Breast epithelium (tissue), 4 donors: ENCODE measurements at places on chromosomes 5 and 9.

DNA sequence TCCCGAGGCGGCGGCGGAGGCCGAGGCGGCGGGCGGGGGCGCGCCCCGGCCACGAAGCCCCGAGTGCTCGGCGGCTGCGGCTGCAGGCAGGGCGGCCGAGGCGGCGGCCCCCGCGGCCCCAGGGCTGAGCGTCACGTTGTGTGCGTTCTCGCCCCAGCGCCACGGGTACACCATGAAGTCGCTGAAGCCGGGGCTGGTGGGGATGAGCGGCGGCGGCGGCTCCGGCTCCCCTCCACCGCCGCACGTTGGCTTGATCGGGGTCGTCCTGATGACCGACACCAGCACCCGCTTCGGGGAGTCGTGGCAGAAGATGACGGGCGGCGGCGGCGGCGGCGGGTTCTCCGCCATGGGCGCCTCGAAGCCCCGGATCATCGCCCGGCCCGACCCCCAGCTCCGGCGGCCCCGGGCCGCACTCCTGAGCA, 498 bp downstream of the ZNF367 start:
- DNase-seq: no peak

GRCh38 chr9:117734523-117735314, 30.5 kb downstream of the TLR4 start:
- DNase-seq: no peak

GRCh38 chr9:93460689-93461413, 7.5 kb upstream of the FAM120AOS start:
- DNase-seq: no peak

DNA sequence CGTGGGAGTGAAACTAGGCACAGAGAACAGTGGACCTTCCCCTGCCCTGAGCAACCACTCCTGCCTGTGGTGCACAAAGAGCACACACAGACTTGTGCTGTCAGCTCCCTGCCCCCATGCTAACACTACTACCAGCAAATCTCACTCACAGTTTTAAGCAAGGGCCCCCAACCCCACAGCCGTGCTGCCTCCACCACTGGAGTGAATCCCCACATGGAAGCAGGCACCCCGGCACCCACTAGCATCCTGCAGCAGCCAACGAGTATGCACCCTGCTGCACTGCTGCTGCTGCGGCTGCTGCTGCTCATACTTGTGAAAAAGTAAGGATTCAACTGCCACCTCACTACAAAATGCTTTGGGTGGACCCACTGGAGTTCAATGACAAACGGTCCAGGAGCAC, 435.5 kb downstream of the SLCO4C1 start:
- DNase-seq: no peak

- DNase-seq: no peak
These were observed 167.9 kb upstream of the FREM1 start for GRCh38 chr9:15077946-15078729.

GRCh38 chr5:131947445-131947844, 2.0 kb upstream of the MEIKIN start:
- no peak for DNase-seq

- no peak for DNase-seq
These were observed 107.7 kb upstream of the EQTN start for GRCh38 chr9:27404661-27405060.

DNA sequence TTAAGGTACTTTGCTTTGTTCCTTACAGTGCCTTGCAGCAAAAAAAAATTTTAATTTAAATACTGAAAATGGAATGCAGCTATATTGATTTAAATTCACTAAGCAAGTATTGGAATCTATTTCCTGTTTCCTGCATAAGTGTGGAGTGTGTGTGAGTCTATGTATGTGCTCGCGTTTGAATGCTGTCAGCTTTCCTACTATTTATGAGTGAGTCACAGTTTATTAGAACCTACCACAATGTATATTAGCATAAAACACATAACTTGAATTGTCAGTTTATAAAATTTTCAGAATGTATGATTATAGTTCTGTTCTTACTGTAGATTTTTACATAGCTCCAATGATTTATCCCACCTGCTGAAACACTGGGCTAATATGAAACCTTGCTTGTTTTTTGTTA, 302.1 kb downstream of the NR2F1-AS1 start:
- no peak for DNase-seq

- no peak for DNase-seq
These were observed 282.8 kb upstream of the C9orf72 start for GRCh38 chr9:27856054-27856453.

DNA sequence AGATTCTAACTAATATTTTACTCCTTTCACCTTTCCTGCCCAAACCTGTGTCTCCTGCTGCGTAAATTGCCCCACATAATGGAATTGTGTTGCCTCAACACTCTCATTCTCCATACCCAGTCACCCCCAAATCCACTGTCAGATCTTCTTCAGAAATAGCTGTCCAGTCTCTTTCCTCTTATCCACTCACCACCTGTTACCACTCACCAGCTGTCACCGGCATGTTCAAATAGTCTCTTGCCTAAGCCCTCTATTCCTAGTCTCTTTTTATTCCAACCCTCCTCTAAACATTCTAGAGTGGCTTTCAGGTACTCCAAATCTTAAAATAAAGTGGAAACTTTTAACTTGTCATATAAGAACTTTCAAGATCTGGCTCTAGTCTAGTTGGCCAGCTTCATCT, 262.0 kb upstream of the FBXL7 start:
- DNase-seq: no peak

DNA sequence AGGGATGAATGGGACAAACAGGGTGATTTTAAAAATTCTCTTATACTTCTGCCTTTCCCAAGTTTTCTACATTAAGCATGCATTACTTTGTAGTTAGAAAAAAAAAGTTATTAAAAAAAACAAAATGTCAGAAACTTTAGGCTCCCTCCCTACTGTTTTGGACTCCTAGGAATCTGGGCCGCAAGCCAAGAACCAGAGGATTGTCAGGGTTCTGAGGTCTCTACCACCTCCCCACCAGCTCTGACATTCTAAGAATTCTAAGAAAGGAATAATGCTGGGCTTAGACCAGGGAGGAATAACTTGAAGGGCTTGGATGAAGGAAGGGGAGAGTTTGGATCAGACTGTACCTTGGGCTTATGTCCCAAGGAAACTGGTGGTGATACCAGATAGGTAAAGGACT, 1.1 kb upstream of the ARHGEF39 start:
- DNase-seq: no peak

DNA sequence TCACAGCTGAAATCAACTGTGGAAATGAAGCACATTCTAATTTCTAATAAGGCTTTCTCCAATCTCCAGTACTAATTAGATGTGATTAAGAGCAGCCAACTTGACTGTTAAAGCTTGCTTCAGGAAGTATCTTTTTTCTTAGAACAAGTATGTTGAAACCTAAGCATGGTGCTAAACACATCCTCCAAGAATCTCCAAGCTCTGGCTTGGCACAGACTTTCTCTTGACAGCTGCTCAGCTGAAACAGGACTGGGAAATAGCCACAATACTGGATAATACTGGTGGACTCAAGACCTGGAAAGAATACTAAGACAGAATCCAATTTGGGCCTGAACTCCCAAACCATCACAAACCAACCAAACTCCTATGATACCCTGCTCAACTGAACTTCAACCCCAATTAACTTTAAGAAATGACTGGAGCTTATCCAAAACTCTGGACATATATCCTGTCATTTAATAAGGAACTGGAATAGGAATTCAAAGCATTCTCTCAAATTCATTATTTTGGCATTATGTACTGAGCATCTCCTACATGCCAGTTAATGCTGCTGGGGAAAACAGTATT, 16.2 kb downstream of the PRKAA1 start:
- no peak for DNase-seq

DNA sequence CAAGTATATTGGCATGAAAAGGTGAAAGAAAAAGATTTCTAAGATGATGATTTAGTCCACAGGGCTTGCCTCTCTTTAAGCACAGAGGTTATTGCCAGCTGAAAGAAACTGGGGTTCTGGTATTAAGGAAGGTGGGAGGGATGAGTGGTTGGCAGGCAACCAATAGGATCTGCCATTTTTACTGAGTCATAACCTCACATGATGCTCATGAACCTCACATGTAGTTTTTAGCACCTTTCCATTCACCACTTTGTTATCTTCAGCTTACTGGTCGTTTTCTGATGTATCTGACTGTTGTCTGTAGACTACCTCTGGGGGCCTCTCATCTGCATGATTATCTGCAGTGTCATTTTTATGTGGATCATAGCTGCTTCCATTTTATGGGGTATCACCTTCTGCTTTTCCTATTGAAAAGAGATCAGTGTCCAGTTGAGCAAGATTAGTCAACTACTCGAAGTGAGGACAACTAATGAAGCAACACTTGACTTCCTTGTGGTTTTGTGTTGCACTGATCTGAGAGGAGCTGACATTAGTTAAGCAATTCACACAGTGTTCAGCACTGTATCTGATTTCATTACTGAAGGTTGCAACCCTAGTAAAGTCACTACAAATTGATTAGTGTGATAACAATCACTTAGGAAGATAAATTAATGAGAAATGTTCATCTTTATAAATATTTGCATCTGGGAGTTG, 186.3 kb downstream of the SGCD start:
- no peak for DNase-seq

GRCh38 chr5:120684213-120684612, 220.1 kb downstream of the PRR16 start:
- DNase-seq: no peak

DNA sequence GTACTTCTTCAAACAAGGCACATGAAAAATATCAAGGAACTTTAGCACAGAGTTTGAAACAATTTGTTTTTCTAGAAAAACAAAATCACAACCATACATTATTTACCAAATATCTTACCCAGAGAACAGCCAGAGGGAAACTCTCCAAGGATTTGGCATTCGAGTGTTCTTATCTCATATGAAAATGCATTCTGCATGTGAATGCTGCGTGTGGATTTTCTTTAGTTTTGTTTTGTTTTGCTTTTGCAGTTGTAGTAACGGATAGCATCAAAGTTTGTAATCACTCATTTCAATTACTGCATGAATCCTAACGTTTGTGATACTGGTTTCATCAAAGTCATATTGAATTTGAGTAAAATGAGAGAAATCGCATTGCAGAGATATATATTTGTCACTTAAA, 28.0 kb downstream of the ADAMTSL1 start:
- no peak for DNase-seq

DNA sequence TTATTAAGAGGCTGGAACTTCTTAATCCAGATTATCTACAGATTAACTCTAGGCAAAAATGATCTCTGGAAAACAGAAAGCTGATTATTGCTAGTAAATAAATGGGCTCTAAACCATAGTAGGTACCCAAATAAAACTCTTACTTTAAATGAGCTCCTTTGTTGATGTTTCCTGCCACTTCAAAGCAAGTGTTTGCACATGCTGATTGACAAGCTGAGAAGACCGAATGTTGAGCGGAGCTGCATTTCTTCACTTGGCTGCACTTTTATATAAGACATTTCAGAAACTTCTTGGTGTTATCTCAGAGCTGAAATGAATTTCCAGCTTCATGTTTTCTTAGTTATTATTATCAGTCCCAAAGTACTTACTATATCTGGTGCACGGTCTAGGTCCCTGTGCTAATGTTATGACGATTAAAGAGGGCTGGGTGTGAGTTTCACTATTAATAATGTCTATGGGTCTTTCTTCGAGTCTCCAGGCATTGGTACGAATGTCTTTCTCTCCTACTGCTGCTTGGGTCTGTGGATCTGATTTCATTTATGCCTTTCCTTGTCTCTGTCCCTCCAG, 58.6 kb upstream of the CTXN3 start:
- no peak for DNase-seq

DNA sequence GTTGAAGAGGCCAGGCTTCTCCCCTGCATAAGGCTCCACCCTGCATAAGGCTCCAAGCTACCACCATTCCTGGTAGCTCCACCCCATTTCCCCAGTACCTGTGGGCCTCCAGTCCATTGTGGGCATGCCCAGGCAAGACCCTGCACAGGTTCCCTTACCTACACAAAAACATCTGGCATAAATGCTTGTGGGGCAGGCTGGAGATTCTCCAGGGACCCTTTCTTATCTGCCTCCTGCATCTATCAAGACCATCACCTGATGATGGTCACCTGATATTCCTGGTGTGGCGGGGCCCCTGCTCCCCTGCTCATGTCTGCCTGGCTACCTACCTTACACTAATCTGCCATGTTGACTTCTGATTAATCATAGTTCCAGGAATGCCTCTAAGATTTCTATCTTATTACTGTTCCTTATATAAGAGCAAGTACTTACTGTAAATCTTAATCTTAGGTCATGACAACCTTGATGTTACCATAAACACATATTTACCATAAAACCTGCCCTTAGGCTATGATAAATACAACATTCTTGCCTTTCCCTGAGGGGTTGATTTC, 41.0 kb downstream of the FGD3 start:
- DNase-seq: no peak

GRCh38 chr5:135999406-136000139, 29.2 kb upstream of the TGFBI start:
- no peak for DNase-seq

- no peak for DNase-seq
These were observed 68.1 kb downstream of the INVS start for GRCh38 chr9:100167176-100167575.

- DNase-seq: no peak
These were observed 492.6 kb upstream of the BRINP1 start for GRCh38 chr9:119861842-119862241.

DNA sequence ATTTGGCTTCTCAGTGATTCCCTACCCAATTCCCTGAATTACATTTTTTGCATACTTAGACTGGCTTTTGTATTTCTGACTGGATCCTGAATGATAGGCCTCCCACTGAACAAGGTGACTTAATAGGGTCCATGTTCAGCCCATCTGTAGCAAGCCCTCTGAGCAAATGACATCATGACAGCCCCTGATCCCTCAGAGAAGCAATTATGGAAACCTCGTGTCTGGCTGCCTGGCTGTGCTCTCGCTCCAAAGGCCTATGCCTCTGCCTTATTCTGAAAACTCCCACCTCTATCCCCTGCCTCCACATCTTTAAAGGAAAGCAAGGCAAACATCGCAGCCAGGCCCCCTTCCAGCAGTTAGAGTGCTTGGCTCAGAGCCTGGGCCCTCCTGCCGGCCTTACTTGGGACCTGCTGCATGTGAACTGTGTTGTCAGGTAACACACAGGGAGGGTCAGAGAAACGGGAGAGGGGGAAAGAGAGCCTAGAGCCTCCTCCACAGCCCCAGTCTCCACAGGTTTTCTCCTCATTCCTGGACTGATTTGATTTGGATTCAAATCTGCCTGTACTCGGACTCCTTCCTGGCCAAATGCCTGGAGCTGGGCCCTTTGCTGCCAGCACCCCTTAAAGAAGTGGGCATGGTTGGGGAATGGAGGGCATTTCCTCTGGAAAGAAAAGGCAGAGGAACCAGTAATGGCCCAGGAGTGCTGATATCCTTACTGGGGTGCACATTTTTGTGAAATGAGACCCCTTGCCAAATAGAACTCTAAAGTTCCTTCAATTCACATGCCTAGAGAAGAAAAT, 3.8 kb downstream of the DCANP1 start:
- peak; percentile 14 for DNase-seq

DNA sequence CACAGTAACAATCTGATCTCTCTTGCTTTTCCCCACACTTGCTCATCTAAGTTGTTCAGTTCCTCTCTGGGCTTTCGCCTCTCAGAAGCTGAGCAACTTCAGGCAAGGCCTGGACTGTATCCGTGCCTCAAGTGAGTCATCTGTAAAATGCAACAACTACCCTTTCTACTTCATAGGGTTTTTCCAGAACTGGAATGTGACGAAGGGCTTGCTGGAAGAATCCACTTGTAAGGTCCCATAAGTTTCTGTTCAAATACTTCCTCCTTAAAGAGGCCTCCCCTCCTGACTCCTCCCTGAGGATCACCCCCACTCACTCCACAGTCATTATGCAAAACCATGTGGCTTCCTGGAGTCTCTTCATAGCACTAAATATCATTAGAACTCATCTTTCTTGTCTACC, 17.5 kb upstream of the INSYN2B start:
- no peak for DNase-seq
